ENCODE measurements at places on chromosomes 16 and 17.

GRCh38 chr17:1511756-1512321 is 4.6 kb downstream of the INPP5K start:
- DNase-seq, result no peak

DNA sequence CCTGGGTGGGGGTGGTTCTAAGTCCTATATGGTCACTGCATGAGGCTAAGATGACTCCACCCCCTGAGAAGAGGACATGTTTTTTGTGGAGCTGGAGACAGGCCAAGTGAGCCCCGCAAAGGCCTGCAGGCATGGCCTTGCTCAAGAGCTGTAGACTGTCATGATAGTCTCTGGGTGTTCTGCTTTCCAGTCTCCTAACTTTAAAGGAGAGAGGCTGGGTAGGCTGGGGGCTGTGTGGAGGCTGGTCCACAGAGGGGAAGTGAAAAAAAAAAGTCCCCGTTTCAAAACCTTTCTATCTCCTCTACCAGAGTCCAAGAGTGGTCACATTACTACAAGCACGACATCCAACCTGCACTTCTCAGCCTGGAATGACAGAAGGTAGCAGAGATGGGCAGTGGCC is 27.1 kb downstream of the CDRT4 start:
- no peak for DNase-seq

- DNase-seq, result no peak
These were observed 22.1 kb upstream of the MTMR4 start for GRCh38 chr17:58536542-58536941.

- no peak for DNase-seq
These were observed 399.9 kb downstream of the WWOX start for GRCh38 chr16:78499399-78499798.

DNA sequence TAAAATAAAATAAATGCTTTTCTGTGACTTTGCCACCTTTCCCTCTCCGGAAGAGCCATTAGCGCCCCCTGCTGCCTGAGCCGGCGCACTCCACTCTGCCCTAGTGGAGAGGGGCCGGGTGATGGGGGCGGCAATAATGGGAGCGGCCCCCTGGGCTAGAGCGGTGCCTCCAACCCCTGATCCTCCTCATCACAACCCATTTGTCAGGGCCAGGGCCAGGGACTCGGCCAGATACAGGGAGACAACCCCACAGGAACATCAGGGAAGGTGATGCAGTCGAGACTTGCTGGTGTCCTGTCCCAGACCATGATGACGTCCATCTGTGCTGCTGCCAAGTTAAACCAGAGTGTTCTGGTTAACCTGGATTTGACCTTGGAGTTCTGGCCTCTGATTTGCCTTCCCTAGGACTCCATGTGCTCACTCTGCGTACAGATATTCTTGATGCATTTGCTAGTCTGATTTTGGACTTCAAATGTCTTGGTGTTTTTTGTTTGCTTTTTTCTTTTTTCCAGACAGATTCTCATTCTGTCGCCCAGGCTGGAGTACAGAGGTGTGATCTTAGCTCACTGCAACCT is 46.1 kb upstream of the BPTF start:
- DNase-seq, result no peak

DNA sequence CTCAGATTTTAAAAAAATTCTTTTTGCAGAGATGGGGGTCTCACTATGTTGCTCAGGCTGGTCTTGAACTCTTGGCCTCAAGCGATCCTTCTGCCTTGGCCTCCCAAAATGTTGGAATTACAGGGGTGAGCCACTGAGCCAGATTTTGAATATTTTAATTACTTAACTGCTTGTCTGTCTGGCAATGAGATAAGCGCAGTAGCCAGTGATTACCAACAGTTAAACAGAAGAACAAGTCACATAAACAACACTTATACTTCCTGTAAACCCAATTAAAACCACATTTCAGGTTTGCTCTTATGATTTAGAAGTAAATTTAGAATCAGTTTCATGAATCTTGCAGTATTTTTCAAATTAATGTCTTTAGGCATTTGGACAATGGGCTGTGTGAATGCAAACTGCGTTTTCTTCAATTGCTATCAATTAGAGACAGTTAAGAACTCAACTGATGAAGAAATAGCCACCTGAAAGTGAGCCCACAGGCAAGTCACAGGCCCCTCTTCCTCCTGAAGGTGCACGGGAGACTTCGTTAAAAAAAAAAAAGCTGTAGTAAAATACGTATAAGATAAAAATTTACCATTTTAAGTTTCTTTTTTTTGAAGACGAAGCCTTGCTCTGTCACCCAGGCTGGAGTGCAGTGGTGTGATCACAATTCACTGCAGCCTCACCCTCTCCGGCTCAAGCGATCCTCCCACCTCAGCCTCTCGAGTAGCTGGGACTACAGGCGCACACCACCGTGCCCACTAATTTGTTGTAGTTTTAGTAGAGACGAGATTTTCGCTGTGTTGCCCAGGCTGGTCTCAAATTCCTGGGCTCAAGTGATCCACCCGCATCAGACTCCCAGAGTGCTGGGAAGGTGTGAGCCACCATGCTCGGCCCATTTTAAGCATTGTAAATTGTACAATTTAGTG is 73.0 kb downstream of the PITPNC1 start:
- DNase-seq, result no peak

DNA sequence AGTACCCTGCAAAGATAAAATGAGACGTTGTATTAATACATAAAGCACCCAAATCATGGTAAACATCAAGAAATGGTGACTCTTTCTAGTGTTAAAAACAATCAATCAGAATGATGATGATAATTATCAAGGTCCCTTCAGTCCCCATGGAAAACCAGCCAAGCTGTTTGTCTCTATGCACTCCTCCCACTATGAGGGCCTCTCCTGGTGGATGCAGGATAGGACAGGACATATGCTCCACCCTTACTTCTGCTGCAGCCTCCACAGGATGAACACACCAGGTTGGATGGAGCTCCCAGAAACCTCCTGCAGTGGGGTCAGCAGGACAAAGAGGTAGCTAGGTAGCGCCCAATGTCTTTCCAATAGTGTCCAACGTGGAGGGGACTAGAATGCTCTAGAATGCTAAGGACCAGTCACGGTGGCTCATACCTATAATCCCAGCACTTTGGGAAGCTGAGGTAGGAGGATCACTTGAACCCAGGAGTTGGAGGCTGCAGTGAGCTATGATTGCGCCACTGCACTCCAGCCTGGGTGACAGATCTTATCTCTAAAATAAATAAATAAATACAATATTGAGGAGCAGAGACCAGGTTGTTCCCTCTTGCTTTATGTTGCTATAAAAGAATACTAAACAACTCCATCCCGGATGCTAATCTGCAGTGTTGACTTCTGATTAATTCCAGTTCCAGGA is 9.9 kb upstream of the KDM8 start:
- DNase-seq, result no peak

DNA sequence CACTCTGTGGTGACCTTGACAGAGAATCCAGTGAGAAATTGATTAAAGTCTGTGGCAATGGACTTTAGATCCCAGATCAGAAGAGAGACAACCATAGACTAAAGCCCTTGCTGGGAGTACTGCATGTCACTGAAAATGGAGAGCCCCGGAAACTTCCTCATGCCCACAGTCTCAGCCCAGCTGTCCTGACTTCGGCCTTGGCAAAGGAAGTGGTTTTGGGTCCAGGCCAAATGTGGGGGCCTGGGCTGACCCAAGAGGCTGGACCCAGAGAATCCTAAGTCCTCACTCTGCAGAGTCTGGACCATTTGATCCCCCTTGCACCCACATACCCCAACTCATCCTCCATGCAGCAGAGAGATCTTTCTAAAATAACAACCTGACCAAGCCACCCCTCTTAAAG is 4.7 kb upstream of the BEAN1 start:
- no peak for DNase-seq

DNA sequence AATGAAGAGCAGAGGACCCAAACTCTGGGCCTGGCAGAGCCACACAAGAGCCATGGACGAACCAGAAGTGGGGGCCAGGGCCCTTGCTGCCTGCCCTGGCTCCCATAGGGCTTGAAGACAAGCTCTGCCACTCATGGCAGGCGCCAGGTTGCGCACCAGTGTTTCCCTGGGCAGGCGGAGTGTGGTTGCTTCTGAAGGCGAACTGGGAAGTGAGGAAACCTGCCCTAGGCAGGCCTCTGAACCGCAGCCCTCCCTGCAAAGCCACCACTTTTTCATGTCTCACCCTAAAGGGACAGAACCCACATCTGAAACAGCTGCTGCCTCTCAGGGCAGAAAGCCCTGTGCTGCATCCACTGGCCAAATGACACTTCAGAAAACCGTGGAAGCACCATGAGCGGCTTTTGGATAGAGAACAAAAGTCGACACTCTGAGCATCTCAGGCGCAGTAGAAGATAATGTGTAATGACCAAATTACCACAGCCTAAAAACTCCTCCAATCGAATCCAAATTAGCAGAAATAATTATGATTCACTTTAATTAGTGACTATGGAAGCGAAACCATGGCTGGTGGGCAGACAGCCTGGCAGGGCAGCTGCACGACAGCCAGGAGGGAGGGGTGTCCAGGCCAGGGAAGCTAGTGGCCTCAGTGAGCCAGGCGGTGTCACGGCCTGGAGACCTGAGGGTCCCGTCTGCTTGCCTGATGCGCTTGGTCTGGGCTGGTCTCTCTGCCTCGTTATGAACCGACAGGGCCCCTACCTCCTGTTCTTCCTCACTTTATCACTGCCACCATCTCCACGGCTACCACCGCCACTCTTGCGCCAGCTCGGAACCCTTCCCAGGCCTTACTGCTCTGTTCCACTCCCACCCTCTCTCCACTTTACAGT is 59.1 kb downstream of the PRMT7 start:
- DNase-seq, result no peak

DNA sequence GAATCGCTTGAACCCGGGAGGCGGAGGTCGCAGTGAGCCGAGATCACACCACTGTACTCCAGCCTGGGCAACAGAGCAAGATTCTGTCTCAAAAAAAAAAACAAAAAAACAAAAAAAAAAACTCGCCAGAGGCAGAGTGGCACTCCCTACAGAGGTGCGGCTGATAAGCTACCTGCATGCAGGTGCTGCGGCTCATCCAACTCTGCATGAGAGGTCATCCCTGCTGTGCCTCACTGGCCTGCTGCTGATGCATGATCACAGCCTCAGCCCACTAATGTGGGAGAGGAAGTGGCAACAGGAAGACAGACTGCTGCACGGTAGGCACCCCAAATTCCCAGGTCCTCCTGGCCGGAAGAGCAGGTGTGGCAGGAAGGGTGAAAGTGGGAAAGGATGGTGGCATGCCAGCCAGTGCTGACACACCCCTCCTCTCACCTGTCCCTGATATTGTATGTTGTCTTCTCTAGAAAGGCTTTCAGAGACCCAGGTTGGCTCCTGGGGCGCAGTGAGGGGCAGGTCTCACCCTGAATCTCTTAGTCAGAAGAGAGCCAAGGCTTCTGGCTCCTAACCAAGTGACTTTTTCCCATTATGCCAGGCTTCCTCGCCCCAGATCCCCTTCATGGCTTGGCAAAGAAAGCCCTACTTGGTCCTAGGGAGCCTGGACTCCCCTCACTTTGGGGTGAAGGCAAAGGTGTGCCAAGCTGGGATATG is 11.8 kb downstream of the NXPH3 start:
- DNase-seq, result no peak

- DNase-seq, result no peak
These were observed 50.4 kb downstream of the KATNIP start for GRCh38 chr16:27600381-27600780.

- no peak for DNase-seq
These were observed 282.5 kb upstream of the FOXF1 start for GRCh38 chr16:86227801-86228200.

DNA sequence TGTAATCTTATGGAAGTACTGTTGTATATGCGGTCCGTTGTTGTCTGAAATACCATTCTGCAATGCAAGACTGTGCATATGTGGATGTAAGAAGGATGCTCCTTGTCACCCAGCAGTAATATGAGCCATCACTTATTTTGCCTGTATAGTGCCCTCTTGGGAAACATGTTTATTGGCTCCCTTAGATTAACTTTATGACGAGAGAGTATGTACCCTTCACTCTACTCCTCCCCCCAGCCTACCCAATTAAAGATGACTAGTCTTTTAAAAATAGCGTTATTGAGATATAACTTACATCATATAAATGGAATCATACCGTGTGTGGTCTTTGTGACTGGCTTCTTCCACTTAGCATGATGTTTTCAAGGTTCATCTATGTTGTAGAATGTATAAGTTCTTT is 33.6 kb downstream of the FTO start:
- no peak for DNase-seq

GRCh38 chr16:48491517-48491916 is 106.3 kb upstream of the SIAH1 start:
- DNase-seq, result no peak

GRCh38 chr17:54270499-54270898 is 447.8 kb downstream of the KIF2B start:
- DNase-seq, result no peak

DNA sequence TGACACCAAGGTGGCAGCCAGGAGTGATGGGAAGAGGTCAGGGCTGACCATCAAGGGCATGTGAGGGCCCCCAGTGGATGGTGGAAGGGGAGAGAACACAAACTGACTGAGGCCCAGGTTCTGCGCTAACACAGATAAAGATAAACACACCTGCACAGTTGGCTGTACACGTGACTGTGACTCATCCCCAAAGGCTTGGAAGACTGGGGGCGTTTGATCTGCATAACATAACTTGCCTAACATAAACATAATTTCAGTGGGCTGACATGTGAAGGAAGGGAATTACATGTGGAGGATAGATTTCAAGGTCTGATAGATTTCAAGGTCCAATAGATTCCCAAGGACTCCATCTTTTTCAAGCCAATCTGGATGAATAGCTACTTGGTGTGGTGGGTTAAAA is 100.9 kb upstream of the TNRC6C start:
- DNase-seq, result no peak

DNA sequence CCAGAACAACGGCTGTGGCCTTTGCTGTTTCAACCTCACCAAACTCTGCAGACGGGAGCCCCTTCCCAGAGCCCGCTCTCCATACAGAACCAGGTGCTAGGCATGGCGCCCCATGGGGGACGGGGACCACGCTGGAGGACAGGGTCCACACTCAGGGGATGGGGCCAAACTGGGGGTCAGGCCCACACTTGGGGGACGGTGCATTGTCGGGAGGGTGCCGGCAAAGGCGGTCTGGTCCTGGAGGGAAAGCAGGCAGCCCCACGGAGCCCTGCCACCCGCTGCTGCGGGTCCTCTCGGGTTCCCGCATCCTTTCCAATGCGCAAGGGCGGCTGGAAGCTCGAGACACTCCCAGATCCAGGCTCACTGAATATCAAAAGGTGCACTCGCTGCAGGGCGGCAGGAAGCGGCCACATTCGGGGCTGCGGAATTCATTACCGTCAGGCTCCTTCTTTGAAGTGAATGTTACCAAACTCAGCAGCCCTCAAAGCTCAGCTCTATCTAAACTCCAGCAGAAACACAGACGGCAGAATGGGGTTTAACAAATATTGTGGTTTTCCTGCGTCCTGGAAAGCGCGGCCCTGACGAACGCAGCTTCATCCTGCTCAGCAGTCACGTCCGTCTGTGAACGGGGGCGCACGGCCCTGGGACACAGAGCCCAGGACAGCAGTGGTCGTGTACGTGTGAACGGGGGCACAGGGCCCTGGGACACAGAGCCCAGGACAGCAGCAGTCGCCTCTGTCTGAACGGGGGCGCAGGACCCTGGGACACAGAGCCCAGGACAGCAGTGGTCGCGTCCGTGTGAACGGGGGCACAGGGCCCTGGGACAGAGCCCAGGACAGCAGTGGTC is 41.3 kb downstream of the LMF1 start:
- DNase-seq, result no peak
